ENCODE measurements at places on chromosomes 3 and 15. TPM values are rescaled to one million over a fixed set of nuclear protein-coding genes. Genes with fewer than 3 reads are reported as not detected.

Gene ITIH1
- not detected for total RNA-seq

Gene TRH
- total RNA-seq, result 1.6 TPM

Gene MBD4
- 23.2 TPM for total RNA-seq

Gene SLC6A11
- total RNA-seq, result 33.5 TPM

Gene CASR
- total RNA-seq, result 0.31 TPM

Gene RBPMS2
- total RNA-seq, result not detected

Gene GRK7
- total RNA-seq, result 0.31 TPM

Gene UPK1B
- not detected for total RNA-seq

Gene OXTR
- total RNA-seq, result 2.5 TPM

Gene ULK3
- total RNA-seq, result 61.7 TPM

Gene RLBP1
- total RNA-seq, result 2.2 TPM

Gene TMC3
- 0.31 TPM for total RNA-seq

Gene GNAT1
- not detected for total RNA-seq

Gene ALG1L2
- not detected for total RNA-seq

Gene PLA2G4D
- total RNA-seq, result not detected

Gene GOLGA6B
- not detected for total RNA-seq

Gene IL5RA
- total RNA-seq, result 1.3 TPM

Gene SLC25A20
- 7.2 TPM for total RNA-seq

Gene TICRR
- total RNA-seq, result 6.6 TPM

Gene EBLN2
- total RNA-seq, result 22.5 TPM

Gene SPINK8
- total RNA-seq, result not detected

Gene GOLGA8J
- not detected for total RNA-seq

Gene ITPKA
- 1.3 TPM for total RNA-seq

Gene BCL2A1
- not detected for total RNA-seq

Gene FEZF2
- 19.1 TPM for total RNA-seq

Gene GOLGA6L4
- total RNA-seq, result 9.4 TPM

Gene MFSD1
- 65.1 TPM for total RNA-seq

Gene TMEM212
- total RNA-seq, result not detected

Gene AP3B2
- 104 TPM for total RNA-seq

Gene SLC2A2
- total RNA-seq, result not detected
